Lung microvascular endothelial cell (primary cell): ENCODE measurements at places on chromosomes 7 and 10. TPM values are rescaled to one million over a fixed set of nuclear protein-coding genes. Genes with fewer than 3 reads are reported as not detected.
A peak's percentile ranks its signal among the peaks of the same experiment; 100 is the strongest.

Gene TPK1
- 12.6 and 13.7 TPM in 2 replicates for total RNA-seq

Gene ITPRID1
- not detected in 2 replicates for total RNA-seq

Gene HOXA13
- total RNA-seq = not detected in 2 replicates

Gene ZNF518A
- total RNA-seq = 7.8 and 12.1 TPM in 2 replicates

Gene SSMEM1
- not detected in 2 replicates for total RNA-seq

Gene CLDN3
- 0.44 and 0.60 TPM in 2 replicates for total RNA-seq

Gene NUTM2E
- not detected in 2 replicates for total RNA-seq

Gene HOXA11
- total RNA-seq = 0.22 TPM in 1 of 2 replicates, not detected in the other

GRCh38 chr7:151837285-151838042 lies 39.5 kb downstream of the PRKAG2 start:
- no peak for DNase-seq

DNA sequence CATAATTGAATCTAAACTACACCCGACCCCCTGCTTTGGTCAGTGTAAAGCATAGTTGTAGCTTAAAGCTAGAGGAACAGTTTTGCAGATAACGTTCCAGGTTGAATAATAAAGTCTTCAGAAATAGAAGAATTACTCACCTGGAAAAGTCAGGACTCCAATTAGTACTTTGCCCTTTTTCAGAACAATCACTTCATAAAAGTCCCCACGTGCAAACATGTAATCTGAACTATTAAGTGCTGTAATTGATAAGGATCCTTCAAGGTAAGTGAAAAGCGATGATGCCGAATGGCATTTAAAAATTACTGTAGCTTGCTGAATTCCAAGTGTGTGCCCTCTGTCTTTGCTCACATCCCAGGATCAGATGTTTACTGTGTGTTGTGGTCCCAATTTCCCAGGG lies 53.6 kb upstream of the INSYN2A start:
- no peak for DNase-seq

GRCh38 chr10:67861750-67862432 lies 22.6 kb upstream of the SIRT1 start:
- DNase-seq = no peak

- no peak for DNase-seq
Measured at GRCh38 chr7:98945852-98946251, 67.5 kb downstream of the TRRAP start.

GRCh38 chr10:71998840-71999194 lies 34.6 kb downstream of the CHST3 start:
- peak; percentile 43 for DNase-seq

DNA sequence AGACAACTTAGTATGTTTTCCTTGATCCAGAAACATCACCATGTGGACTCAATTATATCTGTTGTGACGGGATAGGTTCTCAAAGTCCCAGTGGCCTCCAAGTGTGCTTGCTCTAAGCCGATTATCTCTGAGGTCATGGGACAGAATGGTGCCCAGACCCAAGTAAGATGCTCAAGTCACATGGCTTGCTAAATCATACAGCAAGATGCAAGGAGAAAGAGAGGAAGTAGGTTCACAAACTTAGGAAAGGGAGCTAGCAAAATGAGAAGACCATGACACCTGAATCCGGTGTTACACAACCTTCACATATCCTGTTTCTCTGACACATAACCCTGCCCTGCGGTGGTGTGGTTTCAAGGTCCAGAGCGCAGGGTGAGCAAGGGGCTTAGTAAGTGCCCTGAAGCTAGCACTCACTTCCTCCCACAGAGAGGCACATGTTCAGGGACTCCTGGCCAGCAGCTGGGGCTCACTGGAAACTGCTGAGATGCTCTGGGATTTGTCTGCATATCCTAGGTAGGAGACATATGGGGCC lies 590.9 kb upstream of the ANKRD30A start:
- DNase-seq = peak; percentile 73

DNA sequence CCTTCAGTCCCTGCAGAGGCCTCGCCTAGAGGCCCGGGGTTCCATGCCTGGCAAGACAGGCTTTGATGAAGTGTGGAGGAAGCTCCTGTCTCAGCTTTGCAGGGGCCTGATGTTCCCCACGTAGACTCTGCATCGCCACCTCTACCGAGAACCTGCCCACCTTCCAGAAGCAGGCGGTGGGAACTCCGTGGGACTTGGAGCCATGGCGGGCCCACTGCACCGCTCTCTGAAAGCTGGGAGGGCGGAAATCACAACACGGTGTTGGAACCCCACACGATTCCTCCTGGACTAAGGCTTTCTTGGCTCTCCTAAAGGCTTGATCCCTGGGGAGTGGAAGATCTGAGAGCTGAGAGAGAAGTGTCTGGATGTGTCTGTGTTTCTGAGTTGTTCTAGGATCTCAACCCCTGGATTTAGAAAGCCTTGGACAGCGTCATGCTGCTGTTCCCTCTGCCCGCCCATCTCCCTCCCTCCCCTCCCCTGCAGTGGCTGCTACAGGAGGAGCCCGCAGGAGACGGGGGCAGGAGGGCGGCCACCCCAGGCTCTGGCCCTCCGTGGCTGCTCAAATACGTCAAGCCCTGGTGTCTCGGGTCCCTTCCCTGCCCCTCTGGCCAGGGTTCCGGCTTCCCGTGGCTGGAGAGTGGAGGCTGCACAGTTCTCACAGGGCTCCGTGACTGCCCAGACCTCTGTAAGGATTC lies 79.7 kb downstream of the VIPR2 start:
- no peak for DNase-seq

- DNase-seq = peak; percentile 19
Measured at GRCh38 chr10:31706464-31707092, 222.1 kb downstream of the ARHGAP12 start.

DNA sequence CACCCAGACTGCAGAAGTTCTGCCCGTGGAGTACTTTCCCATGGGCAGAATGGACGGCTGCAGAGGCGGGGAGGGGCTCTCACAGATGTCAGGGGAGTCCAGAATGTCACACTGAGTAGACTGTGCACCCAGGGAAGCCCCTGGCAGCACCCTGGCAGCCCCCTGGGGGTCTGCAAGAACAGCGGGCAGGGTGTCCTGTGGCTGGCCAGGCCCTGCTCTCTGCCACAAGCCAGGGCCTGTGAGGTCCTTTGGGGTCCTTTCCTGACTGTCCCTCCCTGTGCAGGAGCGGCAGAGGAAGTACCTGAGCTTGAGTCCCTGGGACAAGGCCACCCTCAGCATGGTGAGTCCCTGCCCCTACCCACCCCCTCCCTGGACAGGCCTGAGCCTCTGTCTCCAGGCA lies 6.1 kb upstream of the SH2B2 start:
- DNase-seq = no peak

DNA sequence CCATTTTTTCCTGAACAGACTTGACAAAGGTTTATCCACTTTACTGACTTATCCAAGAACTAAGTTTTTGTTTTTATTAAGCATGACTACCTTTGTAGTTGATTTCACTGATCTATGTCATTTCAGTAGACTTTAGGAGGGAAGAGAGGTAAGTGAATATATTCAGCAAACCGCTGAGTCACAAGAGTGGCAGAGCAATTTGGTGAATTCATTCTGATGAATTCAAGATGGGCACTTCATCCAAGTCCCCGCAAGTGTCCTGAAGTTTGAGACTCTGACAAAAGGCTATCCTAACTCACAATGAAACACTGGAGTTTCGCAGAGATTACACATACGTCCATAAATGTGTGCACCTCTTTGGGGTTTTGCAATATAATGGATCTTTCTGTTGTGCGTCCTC lies 102.3 kb upstream of the RHEB start:
- DNase-seq = no peak
